ENCODE measurements at places on chromosomes 1 and 21. TPM values are rescaled to one million over a fixed set of nuclear protein-coding genes. Genes with fewer than 3 reads are reported as not detected.

Gene BCL10
- 28.3 TPM for total RNA-seq

GRCh38 chr1:24894002-24894401 is 36.1 kb downstream of the RUNX3 start:
- H3K27me3 ChIP-seq: no peaks in the 10 kb centered on the region
- peaks cover 5% of the 10 kb centered on the region for H3K36me3 ChIP-seq
- H3K27ac ChIP-seq: no peak overlapping the region
- peaks cover 4% of the 10 kb centered on the region for H3K4me1 ChIP-seq
- H3K4me3 ChIP-seq: no peak overlapping the region

DNA sequence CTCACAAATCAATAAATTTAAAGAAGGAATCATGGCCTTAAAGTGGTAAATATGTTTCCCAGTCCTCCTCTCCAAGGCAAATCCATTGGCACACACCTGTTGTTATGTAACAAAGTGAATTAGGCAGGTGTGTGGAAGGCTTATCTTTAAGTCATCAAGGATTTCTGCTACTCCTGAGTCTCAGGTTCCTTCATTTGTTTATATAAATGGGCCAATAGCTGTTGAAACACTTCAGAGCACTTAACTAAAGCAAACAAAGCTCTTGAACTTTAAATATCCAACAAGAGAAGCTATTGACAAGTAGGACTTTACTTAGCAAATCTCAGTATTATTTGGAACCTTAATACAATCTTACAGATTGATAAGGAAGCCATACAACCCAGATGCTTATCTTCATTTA is 99.3 kb upstream of the ESRRG start:
- H3K4me1 ChIP-seq: no peaks in the 10 kb centered on the region
- H3K27ac ChIP-seq: no peak overlapping the region
- H3K4me3 ChIP-seq: no peak overlapping the region
- no peak for DNase-seq
- no peaks in the 10 kb centered on the region for H3K27me3 ChIP-seq

Gene SYTL1
- total RNA-seq: 21.4 TPM

Gene HES2
- not detected for total RNA-seq

- no peak overlapping the region for H3K27ac ChIP-seq
- H3K4me1 ChIP-seq: no peaks in the 10 kb centered on the region
- H3K36me3 ChIP-seq: no peaks in the 10 kb centered on the region
Measured at GRCh38 chr1:203572134-203572625, 54.5 kb upstream of the ATP2B4 start.

Gene MAP1LC3C
- total RNA-seq: not detected

GRCh38 chr1:62784509-62785365 is 805 bp downstream of the ATG4C start:
- H3K27me3 ChIP-seq: peaks cover 6% of the 10 kb centered on the region
- peaks cover 18% of the 10 kb centered on the region for H3K4me1 ChIP-seq
- no peaks in the 10 kb centered on the region for H3K36me3 ChIP-seq
- no peak overlapping the region for H3K4me3 ChIP-seq
- no peak overlapping the region for H3K27ac ChIP-seq
- peak; percentile 32 for DNase-seq

- H3K4me3 ChIP-seq: no peak overlapping the region
- no peaks in the 10 kb centered on the region for H3K4me1 ChIP-seq
- H3K36me3 ChIP-seq: no peaks in the 10 kb centered on the region
- peaks cover 2% of the 10 kb centered on the region for H3K27me3 ChIP-seq
- peak; percentile 56 for DNase-seq
- no peak overlapping the region for H3K27ac ChIP-seq
Measured at GRCh38 chr1:17653728-17654351, 101.3 kb upstream of the ACTL8 start.

Gene BTBD8
- total RNA-seq: 2.4 TPM

- no peaks in the 10 kb centered on the region for H3K4me1 ChIP-seq
- no peak overlapping the region for H3K4me3 ChIP-seq
- DNase-seq: no peak
- H3K36me3 ChIP-seq: no peaks in the 10 kb centered on the region
- H3K27me3 ChIP-seq: peaks cover 3% of the 10 kb centered on the region
- no peak overlapping the region for H3K27ac ChIP-seq
Measured at GRCh38 chr1:218548764-218549163, 203.6 kb downstream of the TGFB2 start.

GRCh38 chr1:50422946-50423669 is at the start of gene DMRTA2:
DMRTA2 (minus strand) TSS chr1:50423443; CDS start chr1:50421536, 1,907 bp downstream.
- peak within 1 kb of the TSS; percentile 68 for H3K4me3 ChIP-seq
- no peaks in the 10 kb centered on the region for H3K36me3 ChIP-seq
- H3K4me1 ChIP-seq: peaks cover 58% of the 10 kb centered on the region
- peaks cover 68% of the 10 kb centered on the region for H3K27me3 ChIP-seq
- DNase-seq: peak; percentile 10
- no peak within 1 kb of the TSS for H3K27ac ChIP-seq

DNA sequence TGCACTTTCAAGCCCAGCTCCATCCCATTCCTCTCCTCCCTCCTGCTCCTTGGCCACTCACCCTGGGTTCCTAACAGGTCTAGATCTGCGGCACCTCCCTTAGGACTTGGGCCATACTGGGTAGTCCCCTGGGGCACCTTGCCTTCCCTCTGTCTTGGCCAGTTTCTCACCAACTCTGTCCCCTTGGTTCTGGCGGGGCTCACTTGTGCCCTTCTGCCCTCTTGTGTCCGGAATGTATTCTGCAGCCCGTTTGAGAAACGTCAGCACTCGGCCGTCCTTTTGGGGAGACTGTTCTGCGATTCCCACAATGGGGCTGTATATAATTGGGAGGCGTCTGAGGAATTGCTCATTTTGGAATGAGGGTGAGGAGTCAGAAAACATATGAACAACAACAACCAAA is 162.4 kb downstream of the ZSCAN20 start:
- no peak overlapping the region for H3K27ac ChIP-seq
- peak; percentile 50 for DNase-seq
- H3K36me3 ChIP-seq: no peaks in the 10 kb centered on the region
- H3K4me3 ChIP-seq: no peak overlapping the region
- no peaks in the 10 kb centered on the region for H3K4me1 ChIP-seq
- peaks cover 25% of the 10 kb centered on the region for H3K27me3 ChIP-seq

DNA sequence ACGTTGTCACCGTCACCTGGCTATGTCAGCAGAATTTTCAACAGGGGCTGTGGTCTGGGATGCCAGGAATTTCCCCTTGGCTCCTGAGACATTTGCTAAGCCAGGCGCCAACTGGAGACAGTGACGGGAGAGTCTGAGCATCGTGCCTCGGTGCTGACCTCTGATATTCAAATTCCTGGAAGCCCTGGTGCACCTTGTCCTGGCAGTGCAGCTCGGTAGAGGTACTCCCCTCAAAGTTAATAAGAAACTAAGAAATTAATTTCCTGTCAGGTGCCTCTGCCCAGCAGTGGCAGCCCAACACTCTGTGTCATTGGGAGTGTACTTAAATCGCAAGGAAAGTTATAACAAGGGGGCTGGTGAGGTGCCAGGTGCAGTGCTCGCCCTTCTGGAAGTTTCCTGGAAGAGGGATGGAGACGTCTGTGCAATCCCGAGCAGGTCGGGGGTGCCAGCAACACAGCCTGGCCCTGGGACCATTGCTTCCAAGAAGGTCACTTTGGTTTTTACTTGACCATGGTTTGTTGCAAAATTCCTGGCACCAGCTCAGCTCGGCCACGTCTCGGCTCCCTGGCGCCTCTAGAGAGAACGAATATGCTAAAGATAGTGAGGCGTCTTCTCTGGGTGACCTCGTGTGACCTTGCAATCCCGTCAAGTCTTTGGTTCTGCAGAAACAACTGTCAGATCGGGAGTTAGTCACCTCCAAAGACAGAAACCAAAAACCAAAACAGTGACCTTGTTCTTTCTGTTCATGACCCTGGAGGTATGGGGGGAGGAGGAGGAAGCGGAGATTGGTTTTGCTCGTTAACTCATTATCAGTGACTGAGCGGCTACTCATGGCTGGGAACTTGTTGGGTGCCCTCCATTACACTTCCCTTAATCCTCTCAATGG is 149.5 kb upstream of the VAMP3 start:
- H3K36me3 ChIP-seq: no peaks in the 10 kb centered on the region
- H3K4me3 ChIP-seq: no peak overlapping the region
- H3K27me3 ChIP-seq: peaks cover 20% of the 10 kb centered on the region
- H3K4me1 ChIP-seq: no peaks in the 10 kb centered on the region
- no peak overlapping the region for H3K27ac ChIP-seq

DNA sequence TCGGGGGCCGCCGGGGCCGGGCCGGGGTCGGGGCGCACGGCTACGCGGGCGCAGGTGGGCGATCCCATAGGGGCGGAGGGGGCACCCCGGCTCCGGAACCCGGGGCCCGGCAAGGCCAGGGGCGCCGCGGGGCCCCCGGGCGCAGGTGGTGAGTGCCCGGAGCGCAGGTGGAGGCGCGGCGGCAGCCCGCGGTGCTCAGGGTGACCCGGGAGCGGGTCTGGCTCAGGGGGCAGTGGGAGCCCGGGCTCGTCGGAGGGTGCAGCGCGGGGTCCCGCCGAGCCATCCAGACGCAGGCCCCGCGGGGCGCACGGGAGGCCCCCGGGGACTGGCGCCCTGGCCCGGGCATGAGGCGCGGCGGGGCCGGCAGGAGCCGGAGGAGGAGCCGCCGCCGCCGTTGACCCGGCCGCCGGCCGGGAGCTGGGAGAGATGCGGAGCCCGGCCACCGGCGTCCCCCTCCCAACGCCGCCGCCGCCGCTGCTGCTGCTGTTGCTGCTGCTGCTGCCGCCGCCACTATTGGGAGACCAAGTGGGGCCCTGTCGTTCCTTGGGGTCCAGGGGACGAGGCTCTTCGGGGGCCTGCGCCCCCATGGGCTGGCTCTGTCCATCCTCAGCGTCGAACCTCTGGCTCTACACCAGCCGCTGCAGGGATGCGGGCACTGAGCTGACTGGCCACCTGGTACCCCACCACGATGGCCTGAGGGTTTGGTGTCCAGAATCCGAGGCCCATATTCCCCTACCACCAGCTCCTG is 489 bp downstream of the CELSR2 start:
- H3K4me1 ChIP-seq: peaks cover 4% of the 10 kb centered on the region
- H3K4me3 ChIP-seq: peak overlapping the region; percentile 47
- peaks cover 4% of the 10 kb centered on the region for H3K27me3 ChIP-seq
- DNase-seq: no peak

Gene RALGPS2
- 4.8 TPM for total RNA-seq

Gene ESRRG
- not detected for total RNA-seq

Gene CAPZA1
- 302 TPM for total RNA-seq

- H3K27me3 ChIP-seq: no peaks in the 10 kb centered on the region
- no peaks in the 10 kb centered on the region for H3K36me3 ChIP-seq
- no peak overlapping the region for H3K27ac ChIP-seq
Measured at GRCh38 chr1:81470275-81470674, 330.5 kb upstream of the ADGRL2 start.

GRCh38 chr21:36450511-36450910 is 29.4 kb downstream of the CLDN14 start:
- no peak overlapping the region for H3K27ac ChIP-seq
- DNase-seq: no peak
- no peaks in the 10 kb centered on the region for H3K36me3 ChIP-seq
- peaks cover 2% of the 10 kb centered on the region for H3K27me3 ChIP-seq
- no peak overlapping the region for H3K4me3 ChIP-seq
- H3K4me1 ChIP-seq: no peaks in the 10 kb centered on the region

Gene PITHD1
- total RNA-seq: 64.1 TPM

- no peaks in the 10 kb centered on the region for H3K4me1 ChIP-seq
- no peak for DNase-seq
- no peak overlapping the region for H3K4me3 ChIP-seq
- H3K27ac ChIP-seq: no peak overlapping the region
- peaks cover 10% of the 10 kb centered on the region for H3K27me3 ChIP-seq
Measured at GRCh38 chr1:34696230-34696629, 58.6 kb upstream of the GJB5 start.

Gene MLLT11
- 4.4 TPM for total RNA-seq

GRCh38 chr1:237556911-237557310 is 333.8 kb downstream of the ZP4 start:
- H3K27ac ChIP-seq: no peak overlapping the region
- DNase-seq: no peak
- peaks cover 11% of the 10 kb centered on the region for H3K27me3 ChIP-seq
- H3K4me1 ChIP-seq: no peaks in the 10 kb centered on the region

- peaks cover 3% of the 10 kb centered on the region for H3K27me3 ChIP-seq
- no peaks in the 10 kb centered on the region for H3K36me3 ChIP-seq
- H3K4me1 ChIP-seq: no peaks in the 10 kb centered on the region
- no peak overlapping the region for H3K27ac ChIP-seq
- no peak for DNase-seq
- H3K4me3 ChIP-seq: no peak overlapping the region
Measured at GRCh38 chr1:170376801-170377385, 155.1 kb upstream of the GORAB start.

Gene MAEL
- 0.11 TPM for total RNA-seq

Gene AADACL3
- total RNA-seq: not detected

Gene NCAM2
- total RNA-seq: not detected

- H3K27me3 ChIP-seq: peaks cover 14% of the 10 kb centered on the region
- no peak overlapping the region for H3K4me3 ChIP-seq
- H3K36me3 ChIP-seq: no peaks in the 10 kb centered on the region
- no peak for DNase-seq
Measured at GRCh38 chr1:184237588-184237987, 149.2 kb upstream of the C1orf21 start.

DNA sequence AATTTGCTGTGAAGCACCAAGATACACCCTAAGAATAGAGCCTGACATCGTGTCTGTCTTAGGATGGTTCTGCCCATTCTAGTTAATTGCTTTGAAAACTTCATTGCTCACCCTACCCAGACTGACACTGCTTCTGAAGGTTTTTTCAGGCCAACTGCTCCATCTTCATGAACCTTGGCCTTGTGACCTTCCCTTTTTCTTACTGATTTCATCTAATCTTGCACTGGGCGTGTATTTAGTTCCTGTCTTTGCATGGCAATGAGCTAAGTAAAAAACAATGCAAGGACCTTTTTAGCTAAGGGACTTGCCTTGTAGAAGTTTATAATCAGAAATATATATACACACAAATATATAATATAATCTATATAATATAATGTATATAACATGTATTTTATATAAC is 108.0 kb downstream of the PBX1 start:
- no peak for DNase-seq
- no peak overlapping the region for H3K27ac ChIP-seq
- no peaks in the 10 kb centered on the region for H3K36me3 ChIP-seq

DNA sequence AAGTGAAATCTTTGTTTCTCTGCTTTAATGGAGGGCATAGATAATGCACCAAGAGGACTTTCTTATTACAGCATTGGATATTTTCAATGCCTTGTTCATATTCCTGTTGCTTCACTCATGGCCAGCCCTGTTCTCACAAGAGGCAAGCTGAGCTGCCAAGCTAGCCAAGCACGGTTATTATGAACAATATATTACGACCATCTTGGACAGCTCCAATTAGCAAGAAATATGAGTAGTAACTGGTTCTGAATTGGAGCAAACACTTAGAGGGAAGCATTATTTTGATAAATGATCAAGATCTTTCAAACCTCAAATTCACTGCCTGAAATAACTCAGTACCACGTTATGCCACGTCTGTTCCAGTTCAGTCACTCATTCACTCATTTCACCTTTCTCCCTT is 159.8 kb downstream of the SETD4 start:
- H3K27me3 ChIP-seq: peaks cover 12% of the 10 kb centered on the region
- H3K27ac ChIP-seq: no peak overlapping the region
- H3K4me3 ChIP-seq: no peak overlapping the region

DNA sequence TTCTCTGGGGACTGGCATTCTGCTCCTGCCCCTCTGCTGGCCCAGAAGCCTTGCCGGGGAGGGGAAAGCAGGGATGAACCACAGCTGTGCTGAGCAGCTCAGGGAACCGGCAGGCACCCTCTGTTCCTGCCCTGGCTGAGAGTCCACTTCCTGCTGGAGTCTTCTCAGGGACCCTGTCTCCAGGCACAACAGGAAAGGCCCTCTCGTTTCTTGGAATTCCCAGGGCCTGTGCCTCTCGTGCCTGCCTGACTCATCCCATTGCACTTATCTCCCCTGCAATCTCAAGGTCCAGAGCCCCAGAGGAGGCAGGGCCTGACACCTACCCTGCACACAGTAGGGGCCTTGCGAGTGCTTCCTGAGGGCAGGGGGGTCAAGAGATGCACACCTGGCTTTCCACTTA is 1.1 kb upstream of the EDN2 start:
- H3K4me1 ChIP-seq: peaks cover 15% of the 10 kb centered on the region
- DNase-seq: no peak
- H3K4me3 ChIP-seq: no peak overlapping the region
- H3K27ac ChIP-seq: no peak overlapping the region
- peaks cover 30% of the 10 kb centered on the region for H3K27me3 ChIP-seq
- H3K36me3 ChIP-seq: no peaks in the 10 kb centered on the region

All from activated CD4-positive, alpha-beta T cell treated with anti-CD3 and anti-CD28 coated beads for 36 hours (primary cell).